IMR-90 (cell line): ENCODE measurements at places on chromosomes 5 and 9. TPM values are rescaled to one million over a fixed set of nuclear protein-coding genes. Genes with fewer than 3 reads are reported as not detected.

Gene CCDC192
- not detected in 2 replicates for total RNA-seq

Gene GLRA1
- total RNA-seq: not detected in 2 replicates

Gene BTNL3
- not detected in 2 replicates for total RNA-seq

Gene LCN9
- total RNA-seq: not detected in 2 replicates
